ENCODE measurements at places on chromosomes 4 and X.

DNA sequence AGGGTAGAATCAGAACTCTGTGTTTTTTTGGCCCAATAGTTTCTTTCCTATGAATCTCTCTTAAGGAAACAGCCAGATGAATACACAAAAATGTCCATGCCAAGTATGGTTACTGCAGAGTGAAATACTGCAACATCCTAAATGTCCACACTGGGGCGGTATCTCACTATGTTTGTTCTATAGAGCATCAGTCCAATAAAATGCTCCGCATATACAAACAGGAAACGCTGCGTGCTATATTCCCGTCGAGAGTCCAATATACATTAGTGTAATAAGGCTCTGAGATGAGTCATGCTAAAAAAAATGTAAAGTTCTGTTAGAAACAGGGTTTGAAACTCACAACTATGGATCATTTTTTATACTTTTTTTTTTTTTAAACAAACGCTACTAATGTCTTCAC is 72.9 kb upstream of the ENOX2 start:
- peak; percentile 1 for DNase-seq

- DNase-seq, result no peak
These were observed 47.4 kb upstream of the AGA start for GRCh38 chr4:177489471-177490246.

- DNase-seq, result no peak
These were observed 28.4 kb downstream of the RNF4 start for GRCh38 chr4:2497324-2497723.

- DNase-seq, result no peak
These were observed 204.2 kb upstream of the IL15 start for GRCh38 chr4:141432000-141432712.

GRCh38 chr4:175560604-175561003 is 251.5 kb downstream of the GPM6A start:
- DNase-seq, result no peak

- DNase-seq, result no peak
These were observed 7.8 kb upstream of the FAM149A start for GRCh38 chr4:186096681-186097165.

DNA sequence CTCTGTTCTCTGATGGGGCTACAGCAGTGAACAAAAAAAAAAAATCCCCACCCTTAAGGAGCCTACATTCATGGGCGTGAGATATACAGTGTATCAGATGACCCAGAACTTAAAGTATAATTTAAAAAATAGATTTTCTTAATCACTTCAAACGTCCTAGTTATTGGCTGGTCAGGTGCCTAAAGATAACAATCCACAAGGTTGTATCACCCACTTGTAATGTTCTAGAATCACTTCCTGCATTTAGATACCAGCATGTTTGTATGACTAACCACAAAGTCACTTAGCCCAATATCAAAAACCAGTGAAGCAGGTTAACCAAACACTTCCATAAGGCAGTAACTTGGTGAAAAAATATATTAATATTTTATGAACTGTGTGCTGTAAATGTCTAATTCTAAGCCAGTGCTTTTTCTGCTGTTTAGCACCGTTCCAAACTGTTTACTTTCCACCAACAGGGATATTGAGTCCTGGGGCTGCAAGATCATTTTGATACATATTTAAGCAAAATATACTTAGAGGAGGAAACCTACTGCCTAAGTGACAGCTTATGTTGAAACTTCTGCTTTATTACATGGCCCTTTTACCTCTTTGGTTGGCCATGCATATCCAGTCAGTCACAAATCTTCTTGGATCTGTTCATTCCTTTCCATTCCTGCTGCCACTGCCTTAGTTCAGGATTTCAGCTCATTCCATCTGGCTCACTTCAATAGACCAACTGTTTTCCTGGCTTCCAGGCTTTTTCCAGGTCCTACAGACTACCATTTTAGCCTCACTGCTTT is 43.3 kb downstream of the CD40LG start:
- DNase-seq, result no peak

DNA sequence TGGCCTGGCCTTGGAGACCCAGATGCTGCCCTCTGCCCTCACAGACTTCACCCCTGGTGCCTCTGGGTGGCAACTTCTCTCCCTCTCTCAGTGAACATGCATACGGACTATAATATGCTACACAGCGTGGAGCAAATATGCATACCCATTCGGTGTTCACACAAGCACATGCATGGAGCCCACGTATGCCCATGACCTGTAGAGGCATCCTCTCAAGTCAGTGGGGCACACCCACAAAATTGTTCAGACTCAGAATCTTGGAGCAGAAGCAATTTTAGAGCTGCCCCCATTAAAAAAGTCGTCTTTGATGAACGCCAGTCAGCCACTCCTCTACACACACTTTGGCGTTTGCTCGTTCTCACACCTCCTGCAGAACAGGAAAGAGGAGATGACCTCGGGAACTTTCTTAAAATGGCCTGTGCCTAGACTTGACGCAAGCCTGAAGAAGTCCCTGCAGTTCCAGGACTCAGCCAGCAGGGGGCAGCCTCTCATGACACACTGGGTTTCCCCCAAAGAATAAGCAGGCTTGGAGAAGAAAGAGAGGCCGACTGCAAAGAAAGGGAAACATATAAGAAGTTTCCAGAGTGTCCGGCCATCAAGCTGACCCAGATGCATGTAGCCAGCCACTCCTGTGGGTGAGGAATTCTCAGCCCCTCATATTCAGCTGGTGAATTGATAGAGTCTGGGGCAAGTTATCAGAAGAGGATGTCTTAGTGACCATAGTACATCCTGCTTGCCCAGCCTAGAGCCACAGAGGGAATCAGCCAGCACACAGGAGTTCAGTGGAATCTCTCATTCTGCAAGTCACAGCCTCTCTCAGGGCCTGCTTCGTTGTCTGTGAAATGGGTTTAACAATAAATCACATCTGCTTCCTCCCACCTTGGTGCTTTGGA is 17.3 kb downstream of the APLN start:
- DNase-seq, result no peak

DNA sequence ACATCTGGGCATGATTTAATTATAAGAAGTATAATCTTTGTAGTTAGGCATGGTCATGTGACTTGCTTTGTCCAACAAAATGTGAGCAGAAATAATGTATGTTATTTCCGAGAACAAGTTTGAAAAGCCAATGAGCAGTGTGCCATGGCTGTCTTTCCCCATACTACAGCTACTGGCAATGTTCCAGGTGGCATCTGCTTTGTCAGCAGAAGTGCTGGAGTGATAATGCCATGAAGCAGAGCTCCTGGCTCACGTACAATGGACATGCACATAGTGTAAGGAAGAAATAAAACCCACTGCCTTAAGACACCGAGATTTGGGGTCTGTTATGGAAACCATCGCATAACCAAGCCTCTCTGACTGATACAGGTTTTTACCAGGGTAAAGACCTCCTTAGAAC is 212.6 kb upstream of the RASGEF1B start:
- DNase-seq, result no peak

GRCh38 chr4:2261853-2262144 is at the start of gene MXD4:
TSS of gene MXD4 (minus strand) at chr4:2262109. CDS start at chr4:2261980, 129 bp downstream.
- no peak for DNase-seq

DNA sequence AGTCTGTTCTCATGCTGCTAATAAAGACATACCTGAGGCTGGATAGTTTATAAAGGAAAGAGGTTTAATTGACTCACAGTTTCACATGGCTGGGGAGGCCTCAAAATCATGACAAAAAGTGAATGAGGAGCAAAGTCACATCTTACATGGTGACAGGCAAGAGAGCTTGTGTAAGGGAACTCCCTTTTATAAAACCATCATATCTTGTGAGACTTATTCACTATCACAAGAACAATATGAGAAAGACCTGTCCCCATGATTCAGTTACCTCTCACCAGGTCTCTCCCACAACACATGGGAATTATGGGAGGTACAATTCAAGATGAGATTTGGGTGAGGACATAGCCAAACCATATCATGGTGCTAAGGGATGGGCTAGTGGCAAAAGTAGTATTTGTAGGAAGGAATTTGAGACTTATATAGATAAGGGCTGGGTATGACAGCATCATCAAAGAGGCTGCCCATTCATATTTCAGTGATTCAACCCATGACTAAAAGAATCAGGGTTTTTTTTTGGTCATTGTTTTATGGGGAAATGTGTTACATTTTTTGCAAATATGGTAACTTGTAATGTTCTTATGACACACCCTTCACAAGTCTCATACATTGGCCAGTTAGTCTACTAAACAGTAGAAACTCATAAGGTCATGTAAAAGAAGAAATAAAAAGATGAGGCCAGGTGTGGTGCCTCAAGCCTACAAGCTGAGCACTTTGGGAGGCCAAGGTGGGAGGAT is 34.7 kb downstream of the NUP62CL start:
- DNase-seq, result no peak

GRCh38 chr4:123255971-123256370 is 140.6 kb upstream of the SPRY1 start:
- DNase-seq, result no peak

DNA sequence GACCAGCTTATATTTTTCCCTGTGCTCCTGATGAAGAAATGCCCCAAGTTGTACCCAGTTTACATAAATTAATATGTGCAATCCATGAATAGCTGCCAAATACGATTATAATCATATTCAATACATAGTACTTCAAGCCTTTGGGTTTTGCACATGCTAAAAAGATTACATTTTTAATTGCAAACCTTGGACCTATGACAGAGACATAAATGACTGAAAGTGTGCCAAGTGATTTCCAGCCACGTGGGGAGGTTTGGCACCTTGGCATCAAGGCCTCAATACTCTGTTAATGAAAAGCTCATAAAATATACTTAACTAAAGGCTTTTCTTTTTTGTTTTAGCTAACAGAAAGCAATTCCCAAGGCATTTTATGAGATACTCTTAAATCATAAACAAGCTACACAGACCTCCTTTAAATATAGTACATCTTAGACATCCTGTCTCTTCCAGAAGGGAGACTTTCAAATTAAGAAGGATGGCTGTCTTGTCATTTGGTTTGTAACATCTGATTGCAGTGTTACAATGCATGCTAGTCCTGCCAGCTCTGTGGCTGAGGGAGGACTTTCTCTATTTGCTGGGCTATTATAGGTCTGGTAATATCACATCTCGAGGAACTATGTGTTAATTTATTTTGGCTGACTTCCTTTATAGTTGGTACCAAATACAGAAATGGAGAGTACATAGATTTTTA is 404.1 kb downstream of the AFF2 start:
- no peak for DNase-seq

DNA sequence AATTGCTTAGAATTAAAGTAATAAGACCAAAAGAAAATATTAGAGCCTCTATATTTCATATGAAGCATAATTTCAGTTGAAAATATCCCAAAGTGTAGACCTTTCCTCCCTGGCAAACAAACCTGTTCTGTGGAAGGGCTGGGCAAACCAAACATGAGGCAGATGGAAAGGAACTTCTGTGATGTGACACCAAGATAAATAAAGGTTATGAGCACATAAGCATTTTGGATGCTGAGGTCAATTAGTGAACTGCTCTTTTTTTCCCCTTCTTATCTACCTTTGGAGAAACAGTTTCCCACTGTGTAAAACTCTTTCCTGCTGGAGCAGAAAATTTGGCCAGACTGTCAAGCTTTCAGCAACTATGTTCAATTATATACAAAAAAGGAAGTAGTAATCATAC is 109.6 kb upstream of the STIM2 start:
- no peak for DNase-seq

GRCh38 chrX:23694606-23695005 is 27.3 kb downstream of the PRDX4 start:
- no peak for DNase-seq

DNA sequence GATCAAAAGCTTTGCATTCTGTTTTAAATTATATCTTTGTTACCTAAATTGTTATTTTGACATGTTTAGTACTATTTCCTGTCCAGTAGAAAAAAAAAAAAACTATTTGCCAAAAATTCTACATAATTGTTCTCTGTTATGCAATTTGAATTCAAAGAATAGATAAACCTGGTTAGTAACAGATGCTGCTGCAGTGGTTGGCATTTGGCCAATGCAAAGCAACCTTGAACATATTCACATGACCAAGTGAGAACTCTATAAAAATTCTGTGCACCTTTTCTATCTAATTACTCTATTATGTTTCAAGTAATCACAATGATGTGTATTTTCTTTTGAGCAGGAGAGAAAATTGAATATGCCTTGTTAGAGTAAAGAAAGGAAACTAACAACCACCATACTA is 1473.4 kb downstream of the RPA4 start:
- DNase-seq, result no peak

- no peak for DNase-seq
These were observed 21.8 kb downstream of the OFD1 start for GRCh38 chrX:13756381-13756780.

DNA sequence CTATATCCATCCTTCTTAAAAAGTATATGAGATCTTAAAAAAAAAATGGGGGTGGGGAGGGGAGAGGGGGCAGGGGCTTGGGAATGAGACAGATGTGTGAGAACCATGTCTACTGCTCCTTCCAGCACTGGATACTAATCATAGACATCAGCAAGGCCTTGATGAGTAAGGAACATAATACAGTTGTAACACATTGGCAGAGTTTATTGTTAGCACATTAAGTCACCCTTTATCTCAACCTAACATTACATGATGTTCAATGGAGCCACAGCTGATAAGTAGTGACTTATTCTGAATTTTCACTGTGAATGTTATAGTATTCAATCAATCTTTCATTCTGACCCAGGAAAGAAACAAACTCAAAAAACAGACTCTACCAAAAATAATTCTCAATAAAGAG is 47.3 kb upstream of the KCNE5 start:
- DNase-seq, result no peak
